ENCODE measurements at places on chromosomes 1 and 21.

DNA sequence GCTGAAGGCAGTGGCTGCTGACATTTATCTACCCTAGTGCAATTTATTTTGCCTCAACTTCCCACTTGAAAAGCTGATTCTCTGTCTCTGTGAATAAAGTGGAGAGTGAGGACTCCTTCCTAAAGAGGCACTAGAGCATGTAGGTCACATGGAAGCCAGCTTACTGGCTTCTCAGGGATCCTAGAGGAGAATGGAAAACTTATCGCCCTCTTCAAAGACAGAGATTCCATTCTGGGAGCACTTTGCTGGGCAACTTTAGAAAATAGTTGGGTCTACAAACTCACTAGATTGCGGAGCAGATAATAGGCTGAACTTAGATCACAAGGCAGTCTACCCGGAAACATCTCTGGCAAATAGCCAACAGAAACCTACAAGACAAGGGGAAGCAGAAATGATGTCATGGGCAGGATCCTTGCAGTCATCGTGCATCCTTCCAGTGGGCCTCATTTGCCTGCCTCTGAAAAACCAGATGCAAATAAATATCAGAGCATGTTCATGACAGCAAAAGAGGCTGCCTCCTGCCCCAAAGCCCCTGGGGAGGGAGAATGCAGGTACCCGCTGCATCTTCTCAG is 104.8 kb upstream of the BARHL2 start:
- no peak for DNase-seq

- DNase-seq, result no peak
These were observed 39.3 kb downstream of the HLCS start for GRCh38 chr21:36926989-36927718.

DNA sequence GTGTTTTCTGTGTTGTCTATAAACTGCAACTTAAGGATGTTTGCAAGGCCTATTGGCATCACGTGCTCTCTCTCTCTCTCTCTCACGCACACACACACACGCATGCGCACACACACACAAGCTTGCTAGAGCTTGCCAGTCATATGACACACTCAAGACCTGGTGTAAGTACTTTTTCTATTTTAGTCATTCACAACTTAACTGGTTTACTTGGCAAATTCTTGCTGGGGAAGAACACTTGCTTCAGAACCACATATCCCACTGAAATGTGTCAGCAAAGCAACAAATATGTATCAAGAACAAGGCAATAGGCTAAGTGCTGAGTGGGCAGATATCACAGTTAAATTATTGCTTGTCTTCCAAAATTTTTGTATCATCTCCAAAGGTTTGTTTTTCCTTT is 107.8 kb downstream of the DISC1 start:
- DNase-seq, result no peak

DNA sequence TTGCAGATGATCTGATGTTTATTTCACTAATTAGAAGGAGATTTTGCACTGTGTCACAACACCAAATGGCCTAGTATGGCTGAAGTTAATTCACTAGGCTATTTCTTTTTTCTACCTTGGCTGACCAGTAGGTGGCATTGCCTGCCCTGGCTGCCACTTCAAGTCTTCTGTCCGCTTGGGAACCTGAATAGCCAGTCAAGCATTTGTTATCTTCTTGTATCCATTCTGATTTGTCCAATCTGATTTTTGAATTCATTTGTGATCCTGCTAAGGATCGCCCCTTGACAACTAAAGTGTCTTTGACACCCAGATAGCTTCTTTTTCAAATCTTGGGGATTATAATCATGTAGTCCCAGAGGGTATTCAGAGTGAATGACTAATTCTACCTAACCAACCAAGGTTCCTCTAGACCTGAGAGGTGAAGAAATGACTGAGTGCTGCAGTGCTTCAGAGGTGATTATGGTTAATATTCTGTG is 99.4 kb downstream of the GIPC2 start:
- DNase-seq, result no peak

GRCh38 chr1:64960731-64961130 is 5.6 kb downstream of the JAK1 start:
- no peak for DNase-seq

DNA sequence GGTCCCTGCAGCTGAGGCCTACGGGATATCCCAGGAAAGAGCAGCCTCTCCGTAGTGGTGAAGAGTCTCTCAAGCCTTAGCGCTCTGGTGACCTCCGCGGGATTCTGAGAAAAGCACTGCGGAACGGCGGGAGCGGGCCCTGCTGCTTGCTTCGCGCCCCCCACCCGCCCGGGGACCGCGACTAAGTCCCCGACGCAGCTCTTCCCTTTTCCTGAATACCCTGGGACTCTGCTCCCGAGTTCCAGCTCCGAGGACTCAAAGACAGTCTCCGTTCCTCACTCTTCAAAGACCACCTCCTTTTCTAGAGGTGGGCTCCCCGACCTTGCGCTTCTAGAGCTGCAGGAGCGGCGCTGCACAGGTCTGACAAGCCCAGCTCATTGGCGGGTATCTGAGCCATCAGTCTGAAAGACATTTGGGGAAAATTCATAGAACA is 3.6 kb upstream of the PRRX1 start:
- DNase-seq, result no peak

GRCh38 chr1:11806307-11806936 is 431 bp downstream of the CLCN6 start:
- no peak for DNase-seq

GRCh38 chr1:2431103-2431502 is 18.7 kb upstream of the PEX10 start:
- DNase-seq, result no peak

All from NCI-H2081 treated with DMSO at 0.1 percent for 48 hours (cell line).